ENCODE measurements at places on chromosomes 2 and 18. TPM values are rescaled to one million over a fixed set of nuclear protein-coding genes. Genes with fewer than 3 reads are reported as not detected.

The DCDC2C gene
- total RNA-seq = not detected

The GPR45 gene
- not detected for total RNA-seq

DNA sequence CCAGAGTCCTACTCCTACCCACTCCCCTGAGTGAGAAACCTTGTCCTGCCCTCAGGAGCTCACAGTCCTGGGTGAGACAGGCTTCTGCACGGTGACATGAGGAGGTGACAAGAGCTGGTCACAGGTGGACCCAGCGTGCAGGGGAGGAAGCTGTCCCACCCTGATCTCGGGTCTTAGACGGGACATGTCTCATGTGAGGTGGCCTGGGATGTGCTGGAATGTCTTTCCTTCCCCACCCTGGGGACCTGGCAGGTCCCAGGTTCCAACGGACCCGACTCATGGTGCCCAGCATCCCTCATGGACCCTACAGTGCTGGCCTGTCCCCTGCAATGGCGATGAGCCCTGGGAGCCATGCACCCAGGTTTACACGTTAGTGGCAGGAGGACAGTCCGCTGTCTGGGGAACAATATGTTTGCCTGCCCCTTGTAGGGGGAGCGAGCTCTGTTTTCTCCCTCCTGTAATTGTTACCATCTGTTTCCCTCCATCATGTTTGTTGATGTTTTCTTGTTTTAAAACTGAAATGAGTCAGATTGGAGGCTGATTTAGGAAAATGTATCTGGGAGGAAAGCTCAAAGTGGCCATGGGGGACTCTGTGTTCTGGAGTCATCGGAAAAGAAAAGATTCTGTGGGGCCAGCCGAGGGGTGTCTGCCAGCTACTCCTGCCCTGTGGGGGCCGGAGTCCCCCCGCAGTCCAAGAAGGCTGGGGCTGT is 238.1 kb downstream of the KLHL29 start:
- DNase-seq = no peak

DNA sequence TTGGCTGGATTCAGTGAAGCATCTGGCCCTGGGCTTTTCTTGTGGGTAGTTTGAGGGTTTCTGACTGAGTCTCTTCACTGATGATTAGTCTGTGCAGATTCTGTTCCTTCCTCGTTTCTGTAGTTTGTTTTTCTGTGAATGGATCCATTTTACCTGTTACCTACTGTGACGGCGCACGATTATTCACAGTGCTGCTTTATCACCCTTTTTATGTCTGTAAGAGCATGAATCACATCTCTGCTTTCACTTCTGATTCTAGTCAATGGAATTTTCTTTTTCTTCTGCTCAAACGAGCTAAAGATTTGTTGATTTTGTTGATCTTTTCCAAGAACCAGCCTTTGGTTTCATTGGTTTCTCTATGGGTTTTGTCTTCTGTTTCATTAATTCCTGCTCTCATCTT is 60.8 kb downstream of the SLC66A2 start:
- no peak for DNase-seq

GRCh38 chr2:188324067-188324466 is 32.4 kb downstream of the GULP1 start:
- no peak for DNase-seq

- DNase-seq = no peak
These were observed 2.9 kb upstream of the MGAT5 start for GRCh38 chr2:134250840-134251461.

DNA sequence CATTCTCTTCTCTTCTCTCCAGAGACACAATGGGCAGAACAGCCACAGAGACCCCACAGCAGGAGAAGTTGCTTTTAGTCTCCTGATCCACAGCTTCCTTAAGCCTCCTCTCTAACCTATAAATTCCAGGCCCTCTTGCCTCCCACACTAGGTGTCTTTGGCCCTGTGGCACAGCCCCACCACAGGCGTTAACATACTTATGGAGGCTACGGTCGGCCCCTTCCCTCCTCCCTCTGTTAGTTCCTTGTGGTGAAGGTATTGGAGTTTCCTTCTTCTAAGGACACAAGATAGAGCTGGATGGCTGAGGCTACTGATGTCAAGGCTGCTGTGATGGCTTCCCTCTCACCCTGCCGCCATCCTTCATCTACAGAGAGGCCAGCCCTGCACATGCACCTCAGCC is 123.5 kb upstream of the ACAA2 start:
- DNase-seq = no peak

Measured in Daoy (cell line).